ENCODE measurements at places on chromosomes 12 and 14.

DNA sequence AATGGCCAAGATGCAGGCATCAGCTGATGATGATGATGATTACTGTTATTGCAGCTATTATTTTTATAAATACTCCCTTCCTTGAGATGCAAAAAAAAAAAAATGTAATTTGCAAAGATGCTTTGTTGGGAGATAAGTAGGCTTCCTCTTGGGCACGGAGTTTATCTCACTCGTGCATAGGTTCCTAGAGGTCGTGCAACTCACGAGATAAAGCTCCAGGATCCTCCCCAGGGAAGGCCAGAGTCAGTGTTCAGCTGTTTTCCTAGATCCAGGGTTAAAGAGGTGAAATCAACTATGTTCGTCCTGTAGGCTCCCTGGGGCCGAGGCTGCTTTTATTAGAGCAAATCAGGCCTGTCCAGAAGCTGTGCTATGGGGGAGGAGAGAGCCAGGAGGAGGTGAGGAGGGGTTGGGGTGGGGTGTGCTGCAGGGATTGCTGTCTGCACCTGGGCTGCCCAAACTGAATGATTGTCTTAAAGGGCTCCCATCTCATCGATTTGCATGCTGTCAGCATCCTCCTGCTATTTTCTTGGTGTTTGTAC is 270.3 kb downstream of the NRXN3 start:
- DNase-seq, result no peak

- DNase-seq, result no peak
Measured at GRCh38 chr12:64757771-64758170, 1.4 kb downstream of the GNS start.

DNA sequence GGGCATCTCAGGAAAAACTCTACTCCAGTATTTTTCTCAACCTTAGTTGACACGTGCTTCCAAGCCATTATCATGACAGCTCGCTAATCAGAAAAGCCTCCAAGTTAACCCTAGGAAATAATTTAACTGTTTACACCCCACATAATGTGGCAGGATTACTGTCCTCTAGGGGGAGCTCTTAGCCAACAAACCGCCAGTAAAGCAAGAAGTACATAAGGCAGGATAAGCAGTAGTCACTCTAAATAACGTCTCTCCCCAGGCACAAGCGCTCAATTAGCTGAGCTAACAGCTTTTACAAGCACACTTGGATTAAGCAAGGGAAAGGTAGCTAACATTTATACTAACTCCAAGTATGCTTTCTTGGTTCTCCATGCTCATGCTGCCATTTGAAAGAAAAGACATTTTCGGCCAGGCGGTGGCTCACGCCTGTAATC is 22.8 kb downstream of the APOBEC1 start:
- no peak for DNase-seq

- no peak for DNase-seq
Measured at GRCh38 chr12:130614530-130614905, 101.6 kb downstream of the RIMBP2 start.

GRCh38 chr12:7241404-7242005 is 52.0 kb downstream of the PEX5 start:
- DNase-seq, result peak; percentile 81

DNA sequence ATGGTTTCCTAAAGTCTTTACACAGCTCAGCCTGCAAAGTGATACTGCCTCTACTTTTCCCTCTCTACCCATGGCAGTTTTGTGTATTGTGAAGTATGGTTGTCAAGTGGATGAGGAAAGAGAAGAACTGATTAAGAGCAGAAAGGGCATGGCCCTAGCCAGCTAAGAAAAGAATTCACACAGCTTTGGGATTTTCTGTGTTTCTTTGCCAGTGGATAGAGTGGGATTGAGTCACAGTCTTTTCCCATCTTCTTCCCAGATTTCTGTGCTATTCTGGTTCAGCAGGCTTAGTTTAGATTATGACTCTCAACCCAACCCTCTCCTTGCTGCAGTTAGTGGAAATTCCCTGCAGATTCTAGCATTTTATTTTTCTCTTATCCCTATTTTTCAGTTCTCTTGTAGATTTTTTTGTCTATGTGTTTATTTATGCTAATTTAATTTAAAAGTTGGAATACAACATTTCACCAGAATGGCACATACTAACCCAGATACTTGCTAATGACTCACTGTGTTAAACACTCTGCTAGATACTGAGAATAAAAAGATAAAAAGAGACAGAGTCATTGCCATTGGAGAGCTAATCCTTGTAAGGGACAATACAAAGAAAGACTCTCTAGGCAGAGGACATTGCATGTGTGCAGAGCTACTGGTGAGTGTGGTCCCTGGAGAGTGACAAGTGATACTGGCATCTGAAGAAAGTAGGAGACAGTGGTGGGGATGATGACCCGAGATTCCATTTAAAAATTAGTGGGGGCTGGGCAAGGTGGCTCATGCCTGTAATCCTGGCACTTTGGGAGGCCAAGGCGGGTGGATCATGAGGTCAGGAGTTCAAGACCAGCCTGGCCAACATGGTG is 106.3 kb downstream of the ST8SIA1 start:
- DNase-seq, result no peak
